HFF-Myc (cell line): ENCODE measurements at places on chromosomes 12 and 14.

- no peak for DNase-seq
These were observed 79.0 kb downstream of the DCAF5 start for GRCh38 chr14:69073915-69074314.

- no peak for DNase-seq
These were observed 56.5 kb downstream of the SUSD6 start for GRCh38 chr14:69667938-69668335.

GRCh38 chr12:3436461-3437065, 54.4 kb upstream of the PRMT8 start:
- DNase-seq: no peak

DNA sequence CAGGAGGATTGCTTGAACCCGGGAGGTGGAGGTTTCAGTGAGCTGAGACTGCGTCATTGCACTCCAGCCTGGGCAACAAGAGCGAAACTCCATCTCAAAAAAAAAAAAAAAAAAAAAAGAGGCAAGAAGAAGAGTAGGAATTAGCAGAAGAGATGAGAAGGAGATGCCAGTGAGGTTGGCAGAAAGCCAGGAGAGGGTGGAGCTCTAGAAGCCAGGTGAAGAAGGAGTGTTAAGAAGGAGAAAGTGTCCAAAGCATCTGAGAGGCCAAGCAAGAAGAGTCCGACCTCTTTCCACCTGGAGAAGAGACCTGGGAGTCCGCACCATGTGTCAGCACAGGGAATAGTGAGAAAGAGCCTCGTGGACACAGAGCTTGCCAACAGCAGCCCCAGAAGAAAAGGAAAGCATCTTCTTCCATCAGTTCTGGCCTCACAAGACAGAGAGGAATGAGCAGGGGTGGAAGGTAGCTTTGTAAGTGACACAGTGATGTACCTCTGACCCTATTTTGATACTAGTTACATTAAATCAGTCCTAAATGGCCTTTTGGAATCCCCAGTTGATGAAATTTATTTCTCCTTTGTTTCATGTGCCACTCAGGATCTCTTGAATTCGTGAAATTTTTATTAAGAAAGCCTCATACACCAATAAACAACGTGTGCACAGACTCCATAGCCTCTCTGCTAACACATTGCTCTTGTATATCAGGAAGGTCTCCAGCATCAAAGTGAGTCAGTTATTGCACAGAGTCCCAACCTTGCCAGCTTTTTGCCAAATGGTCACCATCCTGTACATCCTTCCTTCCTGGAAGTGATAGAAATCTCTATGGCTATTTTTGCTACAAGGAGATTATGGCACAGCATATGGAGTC, 70.6 kb downstream of the SAMD4A start:
- no peak for DNase-seq

- DNase-seq: no peak
These were observed 291.1 kb upstream of the TBX3 start for GRCh38 chr12:114974826-114975639.

- DNase-seq: no peak
These were observed 86.5 kb downstream of the TBX5 start for GRCh38 chr12:114319422-114319821.

DNA sequence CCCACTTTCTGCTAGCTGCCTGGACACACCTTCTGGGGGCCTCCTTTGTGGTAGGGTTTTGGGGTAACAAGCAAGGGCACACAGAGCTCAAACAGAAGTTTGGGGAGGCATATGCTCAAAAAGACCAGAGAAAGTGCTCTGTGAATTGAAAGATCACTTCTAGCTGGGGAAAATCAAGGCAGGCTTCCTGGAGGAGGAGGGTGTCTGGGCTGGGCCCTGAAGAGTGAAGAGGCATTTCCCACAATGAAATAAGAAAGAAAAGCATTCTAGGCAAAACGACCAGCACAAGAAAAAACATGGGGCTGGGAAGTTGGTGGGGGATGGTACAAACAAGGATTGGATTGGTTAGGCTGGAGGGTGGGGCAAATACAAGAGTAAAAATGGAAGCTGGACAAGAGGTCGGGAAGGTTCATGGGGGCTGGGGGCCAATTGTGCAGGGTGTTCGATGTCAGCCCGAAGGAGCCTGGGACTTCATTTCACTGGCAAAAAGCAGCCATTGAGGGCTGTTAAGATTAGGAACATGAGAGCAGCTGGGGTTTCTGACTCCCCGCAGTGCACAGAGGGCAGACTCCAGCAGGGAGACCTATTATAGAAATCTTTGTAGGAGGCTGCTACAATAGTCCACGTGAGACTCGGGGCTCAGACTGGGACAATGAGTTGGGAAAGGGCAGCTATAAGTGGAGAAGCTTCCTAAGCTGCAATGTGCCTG, 51.5 kb upstream of the CMKLR1 start:
- DNase-seq: no peak

GRCh38 chr12:85644508-85644907, 191.7 kb downstream of the RASSF9 start:
- DNase-seq: no peak

- DNase-seq: peak; percentile 83
These were observed 150.3 kb downstream of the TGFB3 start for GRCh38 chr14:75831455-75831854.

DNA sequence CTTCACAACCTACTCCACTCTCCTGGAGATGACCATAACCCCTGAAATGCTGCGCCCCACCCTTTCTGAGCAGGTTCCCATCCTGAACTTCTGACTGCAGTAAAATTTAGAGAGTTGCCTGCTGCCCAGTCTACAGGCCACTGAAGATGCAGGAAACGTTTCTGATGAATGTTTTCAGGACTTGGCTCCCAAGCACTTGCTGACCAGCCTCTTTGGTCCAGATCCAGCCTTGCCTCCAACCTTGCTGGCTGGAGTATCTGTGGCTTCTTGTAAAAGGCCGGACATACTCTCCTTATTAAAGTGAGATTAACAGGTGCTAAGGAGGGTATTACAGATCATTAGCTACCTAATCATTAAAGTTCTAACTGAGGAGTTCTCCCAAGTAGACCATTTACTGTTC, 70.3 kb upstream of the STXBP6 start:
- no peak for DNase-seq

DNA sequence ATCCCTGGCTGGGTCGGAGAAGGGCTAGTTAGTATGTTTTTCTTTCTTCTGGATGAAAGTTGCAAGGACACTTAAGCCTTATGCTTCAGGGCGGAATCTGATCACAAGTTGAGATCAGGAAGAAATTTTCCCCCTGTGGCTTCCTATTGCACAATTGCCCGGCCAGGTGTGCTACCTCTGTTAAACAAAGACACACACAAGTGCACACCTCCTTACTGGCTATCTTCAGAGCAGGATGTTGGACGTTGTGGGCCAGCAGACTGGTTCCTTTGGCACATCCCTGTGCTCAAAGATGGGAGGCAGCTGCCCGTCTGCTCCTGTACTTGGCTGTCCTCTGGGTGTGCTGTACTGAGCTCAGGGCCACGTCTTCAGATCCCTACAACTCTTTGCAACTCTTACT, 19.1 kb downstream of the ETV6 start:
- DNase-seq: no peak

DNA sequence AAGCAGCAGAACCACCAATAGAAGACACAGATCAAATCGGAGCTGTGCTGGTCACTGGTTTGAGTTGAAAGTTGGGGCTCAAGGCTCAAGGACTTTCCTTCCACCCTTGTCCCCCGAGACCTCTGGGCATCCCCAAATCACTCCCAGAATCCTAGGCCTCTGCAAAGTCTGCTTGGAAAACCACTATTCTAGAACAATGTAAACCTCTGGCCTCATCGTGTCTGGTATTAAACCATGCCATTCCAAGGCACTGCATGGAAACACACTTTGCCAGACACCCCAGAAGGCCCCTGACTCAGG, 288.0 kb downstream of the DPF3 start:
- DNase-seq: no peak

DNA sequence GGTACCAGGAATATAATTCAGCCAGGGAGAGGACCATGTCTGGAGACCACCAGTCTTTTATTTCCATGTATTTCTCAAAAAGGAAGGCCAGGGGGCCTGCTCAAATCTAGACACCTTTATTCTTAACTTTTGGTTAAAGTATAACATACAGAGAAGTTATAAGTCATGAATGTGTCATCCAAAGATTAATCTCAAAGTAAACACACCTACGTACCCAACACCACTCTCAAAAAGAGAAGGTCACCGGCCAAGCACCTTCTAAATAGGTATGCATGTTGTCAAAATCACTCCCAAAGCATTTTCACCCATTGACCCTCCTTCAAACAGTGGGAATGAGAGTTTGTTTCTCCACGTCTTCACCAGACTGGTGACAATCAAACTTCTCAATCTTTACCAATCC, 60.0 kb upstream of the FZD10 start:
- DNase-seq: no peak

GRCh38 chr12:101923045-101923718, 45.8 kb downstream of the DRAM1 start:
- DNase-seq: no peak

- DNase-seq: no peak
These were observed 401.3 kb upstream of the PDE3A start for GRCh38 chr12:19967001-19967400.

DNA sequence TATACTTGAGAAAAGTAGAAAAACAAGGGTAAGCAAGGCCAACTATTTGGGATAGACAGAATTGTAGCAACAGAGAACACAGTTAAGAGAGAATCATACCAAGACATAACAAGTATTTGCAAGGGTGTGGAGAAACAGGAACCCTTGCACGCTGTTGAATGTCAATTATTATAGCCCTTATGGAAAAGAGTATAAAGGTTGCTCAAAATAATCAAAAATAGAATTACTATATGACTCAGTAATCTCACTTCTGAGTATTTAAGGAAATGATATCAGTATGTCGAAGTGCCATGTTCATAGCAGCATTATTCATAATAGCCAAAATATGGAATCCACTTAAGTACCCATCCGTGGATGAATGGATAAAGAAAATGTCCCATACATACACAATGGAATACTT, 193.3 kb downstream of the PHLDA1 start:
- no peak for DNase-seq

DNA sequence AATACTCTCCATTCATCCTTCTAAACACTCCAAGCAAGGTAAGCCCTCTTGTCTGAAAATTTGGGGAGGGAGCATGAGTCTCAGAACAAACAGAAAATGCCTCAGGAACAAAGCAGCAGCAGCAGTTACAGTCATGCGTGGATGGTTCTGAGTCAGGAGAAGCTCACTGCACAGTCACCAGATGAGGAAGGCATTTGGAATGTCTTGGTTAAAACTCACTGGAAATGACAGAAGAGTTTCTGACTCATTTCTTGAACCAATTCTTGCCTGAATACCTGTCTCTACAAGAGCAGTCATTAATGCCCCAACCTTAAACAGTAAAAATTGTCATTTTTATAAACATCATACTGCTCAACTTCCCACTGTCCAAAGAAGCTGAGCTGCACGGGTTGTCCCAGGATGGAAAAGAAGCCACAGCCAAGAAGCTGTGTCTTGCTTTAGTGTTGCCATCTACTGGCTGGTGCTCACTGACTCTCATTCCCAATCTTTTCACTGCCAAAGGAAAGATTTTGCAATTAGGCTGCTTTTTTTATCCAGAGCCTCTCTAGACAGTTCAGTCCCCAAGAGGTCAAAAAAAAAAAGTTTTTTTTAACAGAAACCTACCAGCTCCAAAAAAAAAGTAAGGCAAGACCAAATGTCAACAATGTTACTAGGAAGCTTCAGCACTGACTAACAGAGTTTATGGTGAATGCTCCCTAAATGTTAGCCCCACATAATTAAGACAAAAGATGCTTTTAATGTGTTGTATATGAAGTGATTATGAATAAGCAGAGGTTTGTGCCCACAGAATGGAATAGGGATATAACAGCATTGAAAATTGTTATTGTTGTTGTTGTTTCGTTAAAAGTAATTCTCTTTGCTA, 40.4 kb downstream of the KICS2 start:
- DNase-seq: peak; percentile 91

DNA sequence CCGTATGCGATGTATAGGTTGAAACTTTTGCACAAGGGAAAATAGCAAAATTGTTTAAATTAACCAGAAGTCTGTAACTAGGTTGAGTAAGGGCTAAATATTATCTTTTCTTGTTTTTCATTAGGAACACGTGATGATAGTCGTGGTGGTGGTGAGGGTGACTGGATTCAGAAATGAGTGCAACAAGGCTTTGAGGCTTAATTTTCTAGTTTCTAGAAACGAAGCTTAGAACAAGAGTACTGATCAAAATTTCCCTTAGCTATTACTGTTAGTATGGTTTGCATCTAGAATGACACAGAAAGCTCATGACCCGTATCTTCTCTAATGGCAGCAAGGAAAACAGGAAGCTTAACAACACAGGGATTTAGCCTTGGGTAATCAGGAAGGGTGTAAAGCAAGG, 7.0 kb downstream of the SLIRP start:
- DNase-seq: no peak

GRCh38 chr12:68846811-68847210, 38.8 kb downstream of the MDM2 start:
- no peak for DNase-seq

- DNase-seq: no peak
These were observed 241.2 kb downstream of the RBM19 start for GRCh38 chr12:113724794-113725556.

- DNase-seq: no peak
These were observed 132.1 kb downstream of the DICER1 start for GRCh38 chr14:95025218-95025617.

DNA sequence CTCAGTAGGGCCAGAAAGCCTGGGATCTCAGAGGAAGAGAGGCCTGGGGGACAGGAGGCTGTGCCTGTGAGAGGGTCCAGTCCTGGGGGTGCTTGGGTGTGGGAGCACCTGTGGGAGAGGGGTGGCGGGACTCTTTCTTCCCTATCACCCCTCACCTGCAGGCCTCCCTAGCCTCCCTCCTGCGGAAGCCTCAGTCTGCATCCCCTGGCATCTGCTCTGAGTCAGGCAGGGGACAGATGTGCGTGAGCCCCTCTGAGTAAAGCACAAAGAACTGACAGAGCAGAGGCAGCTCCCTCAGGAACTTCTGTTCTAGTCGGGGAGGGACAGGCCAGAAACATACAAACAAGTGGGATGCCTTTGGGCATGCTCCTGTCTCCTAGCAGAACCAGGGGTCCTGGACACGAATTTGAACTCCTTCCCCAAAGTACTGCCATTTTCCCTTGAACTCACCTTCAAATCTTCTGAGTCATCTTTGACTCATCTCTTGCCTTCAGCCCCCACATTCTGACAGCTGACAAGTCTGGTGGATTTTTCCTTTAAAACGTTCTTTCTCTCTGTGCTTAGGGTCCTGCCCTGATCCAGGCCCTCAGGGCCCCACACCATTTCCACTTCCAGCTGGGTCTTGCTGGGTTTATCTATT, 8.5 kb upstream of the HSP90AA1 start:
- DNase-seq: no peak

- DNase-seq: no peak
These were observed 8.3 kb downstream of the TNFRSF1A start for GRCh38 chr12:6333566-6333965.

DNA sequence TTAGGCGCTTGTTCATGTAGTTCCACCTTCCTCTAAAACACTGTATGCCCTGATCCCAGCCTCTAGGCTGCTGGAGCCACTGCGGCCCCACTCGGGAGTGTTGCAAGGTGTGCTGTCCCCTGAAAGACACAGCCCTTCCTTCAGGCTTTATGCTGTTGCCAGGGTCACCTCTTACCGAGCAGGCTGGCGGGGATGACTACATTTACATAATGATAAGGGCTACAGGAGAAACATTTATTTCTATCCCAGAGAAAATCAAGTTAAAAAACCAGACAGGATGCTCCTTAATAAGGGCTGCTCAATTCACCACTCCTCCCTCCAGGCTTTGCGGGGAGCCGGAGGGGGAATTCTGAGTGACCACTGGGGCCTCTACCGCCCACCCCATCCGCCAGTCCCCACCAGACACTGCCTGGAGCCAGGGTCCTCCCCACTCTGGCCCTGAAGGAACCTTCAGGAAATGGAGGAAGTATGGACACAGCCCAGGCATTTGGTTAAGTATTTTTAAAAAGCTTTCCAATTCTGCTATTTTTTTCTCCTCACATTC, 200.6 kb downstream of the TTC7B start:
- no peak for DNase-seq

- no peak for DNase-seq
These were observed 97.4 kb downstream of the CDK17 start for GRCh38 chr12:96302687-96303310.
